Effector memory CD4-positive, alpha-beta T cell (primary cell): ENCODE measurements at places on chromosomes 7 and 10.

DNA sequence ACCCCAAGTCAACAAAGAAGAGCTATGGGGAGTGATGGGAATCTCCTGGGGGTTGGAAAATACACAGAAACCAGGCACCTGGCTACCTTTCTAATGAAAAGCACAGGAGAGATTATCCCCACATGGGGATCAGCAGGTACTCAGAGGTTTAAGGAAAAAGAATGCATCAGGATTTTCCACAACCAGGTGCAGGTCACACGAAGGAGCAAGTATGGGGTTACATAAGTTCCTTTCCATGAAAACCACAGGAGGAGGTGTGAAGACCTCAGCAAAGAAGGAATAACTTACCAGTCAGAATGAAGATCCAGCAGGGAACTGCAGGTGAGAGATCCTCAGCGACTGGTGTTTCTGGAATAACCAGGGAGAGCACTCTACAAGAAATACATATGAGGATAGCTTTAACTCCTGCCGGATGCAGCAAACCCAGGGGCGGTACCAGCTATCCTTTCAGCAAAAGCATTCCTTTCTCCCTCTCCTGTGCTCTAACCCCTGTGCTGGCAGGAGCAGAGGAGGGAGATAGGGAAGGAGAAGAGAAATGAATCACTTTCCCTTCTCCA, 116.7 kb upstream of the TMEM106B start:
- no peaks in the 10 kb centered on the region for H3K4me1 ChIP-seq
- no peaks in the 10 kb centered on the region for H3K36me3 ChIP-seq
- H3K27ac ChIP-seq = no peak overlapping the region
- DNase-seq = no peak
- no peaks in the 10 kb centered on the region for H3K27me3 ChIP-seq
- H3K4me3 ChIP-seq = no peak overlapping the region

- H3K27me3 ChIP-seq = peaks cover 23% of the 10 kb centered on the region
- peak within 1 kb of the TSS; percentile 50 for H3K4me3 ChIP-seq
- H3K4me1 ChIP-seq = peaks cover 7% of the 10 kb centered on the region
- H3K36me3 ChIP-seq = no peaks in the 10 kb centered on the region
Observed at GRCh38 chr7:116499168-116500077, at the start of gene CAV2. TSS of gene CAV2 (plus strand) at chr7:116499738. CDS start at chr7:116499782, 44 bp downstream.

DNA sequence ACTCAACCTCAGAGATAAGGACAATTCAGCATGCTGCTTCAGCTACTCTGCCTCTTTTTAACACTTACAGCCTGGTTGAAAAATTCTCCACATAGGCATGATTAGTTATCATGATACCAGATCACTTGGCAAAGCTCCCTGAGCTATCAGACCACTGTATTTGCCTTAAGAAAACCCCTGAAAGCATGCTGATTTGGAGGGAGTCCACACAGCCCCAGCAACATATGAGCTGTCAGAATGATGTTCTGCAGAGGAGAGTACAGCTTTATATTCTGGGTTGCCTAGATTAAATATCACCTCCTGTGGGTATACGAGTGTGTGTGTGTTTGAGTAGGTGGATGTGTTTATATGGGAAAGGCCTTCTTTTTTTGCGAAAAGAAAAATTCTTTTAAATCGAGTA, 170.2 kb upstream of the CHRM2 start:
- H3K36me3 ChIP-seq = no peaks in the 10 kb centered on the region
- no peak overlapping the region for H3K4me3 ChIP-seq
- no peaks in the 10 kb centered on the region for H3K4me1 ChIP-seq
- no peaks in the 10 kb centered on the region for H3K27me3 ChIP-seq

GRCh38 chr10:111956841-111957240, 226.7 kb downstream of the GPAM start:
- DNase-seq = no peak
- no peaks in the 10 kb centered on the region for H3K4me1 ChIP-seq
- no peak overlapping the region for H3K27ac ChIP-seq
- H3K27me3 ChIP-seq = no peaks in the 10 kb centered on the region
- no peaks in the 10 kb centered on the region for H3K36me3 ChIP-seq

DNA sequence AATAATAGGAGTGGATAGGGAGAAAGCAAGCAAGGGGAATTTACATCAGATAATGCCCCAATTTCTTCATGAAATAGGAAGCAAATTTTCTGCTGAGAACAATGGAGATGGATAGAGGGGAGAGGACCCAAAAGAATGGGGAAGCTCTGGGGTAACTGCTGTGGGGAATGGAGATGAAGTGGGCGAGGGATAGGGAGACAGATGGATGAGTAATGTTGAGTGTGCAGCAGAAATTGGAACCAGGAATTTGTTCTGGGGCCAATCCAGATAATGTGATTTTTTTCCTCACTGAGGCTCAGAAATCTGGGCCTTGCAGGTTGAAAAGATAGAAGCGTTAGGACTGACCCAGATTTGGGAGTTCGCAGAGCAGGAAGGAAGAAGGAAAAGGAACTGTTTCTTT, 24.5 kb upstream of the MRC1 start:
- H3K4me3 ChIP-seq = no peak overlapping the region
- no peaks in the 10 kb centered on the region for H3K36me3 ChIP-seq
- no peak for DNase-seq

GRCh38 chr7:2321020-2321419, 6.8 kb upstream of the SNX8 start:
- no peak overlapping the region for H3K4me3 ChIP-seq
- H3K36me3 ChIP-seq = no peaks in the 10 kb centered on the region
- no peaks in the 10 kb centered on the region for H3K27me3 ChIP-seq
- no peaks in the 10 kb centered on the region for H3K4me1 ChIP-seq

- H3K4me3 ChIP-seq = no peak overlapping the region
- H3K4me1 ChIP-seq = no peaks in the 10 kb centered on the region
- no peak for DNase-seq
- H3K36me3 ChIP-seq = no peaks in the 10 kb centered on the region
- H3K27ac ChIP-seq = no peak overlapping the region
- H3K27me3 ChIP-seq = no peaks in the 10 kb centered on the region
Observed at GRCh38 chr10:59993931-59994330, 87.6 kb upstream of the CCDC6 start.

DNA sequence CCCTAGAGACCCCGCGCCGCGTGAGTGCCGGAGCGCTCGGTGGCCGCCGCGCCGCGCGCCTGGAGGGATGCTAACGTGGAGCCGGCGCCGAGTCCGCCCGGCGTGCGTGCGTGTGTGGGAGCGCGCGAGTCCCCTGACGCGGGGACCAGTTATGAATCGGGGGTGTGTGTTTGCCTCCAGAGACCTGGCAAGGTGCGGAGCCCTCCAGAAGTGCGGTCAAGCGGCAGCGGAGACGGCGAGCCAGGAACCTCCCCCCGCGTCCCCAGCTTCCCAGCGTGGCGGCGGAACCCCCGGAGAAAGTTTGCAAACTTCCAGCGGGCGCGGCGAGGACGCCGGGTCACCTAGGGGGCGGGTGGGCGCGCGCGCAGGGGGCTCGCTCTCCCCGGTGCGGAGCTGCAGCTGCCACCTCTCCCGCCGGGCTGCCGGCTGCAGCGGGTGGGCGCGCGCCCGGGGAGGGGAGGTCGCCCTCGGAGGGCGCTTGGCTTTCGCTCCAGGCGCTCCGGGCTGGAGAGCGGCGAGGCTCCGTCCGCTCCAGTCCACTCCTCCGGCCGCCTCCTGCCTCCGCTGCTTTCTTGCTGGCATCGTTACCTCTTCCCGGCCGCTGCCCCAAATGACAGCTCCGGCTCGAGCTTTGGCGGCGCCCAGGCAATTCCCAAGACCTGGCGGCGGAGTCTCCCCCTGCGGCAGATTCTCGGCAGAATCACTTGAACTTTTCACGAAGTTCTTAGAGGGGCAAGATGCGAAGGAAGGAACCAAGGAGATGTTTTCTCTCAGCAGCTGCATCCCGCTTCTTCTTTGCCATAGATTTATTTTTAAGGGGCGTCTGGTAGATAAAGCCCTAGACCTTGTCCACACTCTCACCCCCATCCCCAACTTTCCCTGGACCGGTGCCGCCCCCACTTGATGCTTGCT, 2.3 kb upstream of the CREB5 start:
- H3K4me3 ChIP-seq = peak overlapping the region; percentile 38
- H3K27ac ChIP-seq = no peak overlapping the region
- no peaks in the 10 kb centered on the region for H3K4me1 ChIP-seq
- DNase-seq = no peak
- H3K27me3 ChIP-seq = peaks cover 6% of the 10 kb centered on the region
- H3K36me3 ChIP-seq = no peaks in the 10 kb centered on the region

GRCh38 chr7:75981453-75982305, 12.7 kb downstream of the TMEM120A start:
- H3K27ac ChIP-seq = no peak overlapping the region
- peaks cover 64% of the 10 kb centered on the region for H3K36me3 ChIP-seq
- no peaks in the 10 kb centered on the region for H3K27me3 ChIP-seq
- no peaks in the 10 kb centered on the region for H3K4me1 ChIP-seq

GRCh38 chr10:66927251-66927935, 1.6 kb downstream of the LRRTM3 start:
- no peak for DNase-seq
- H3K27ac ChIP-seq = no peak overlapping the region
- H3K4me3 ChIP-seq = no peak overlapping the region
- H3K36me3 ChIP-seq = no peaks in the 10 kb centered on the region
- H3K4me1 ChIP-seq = no peaks in the 10 kb centered on the region

DNA sequence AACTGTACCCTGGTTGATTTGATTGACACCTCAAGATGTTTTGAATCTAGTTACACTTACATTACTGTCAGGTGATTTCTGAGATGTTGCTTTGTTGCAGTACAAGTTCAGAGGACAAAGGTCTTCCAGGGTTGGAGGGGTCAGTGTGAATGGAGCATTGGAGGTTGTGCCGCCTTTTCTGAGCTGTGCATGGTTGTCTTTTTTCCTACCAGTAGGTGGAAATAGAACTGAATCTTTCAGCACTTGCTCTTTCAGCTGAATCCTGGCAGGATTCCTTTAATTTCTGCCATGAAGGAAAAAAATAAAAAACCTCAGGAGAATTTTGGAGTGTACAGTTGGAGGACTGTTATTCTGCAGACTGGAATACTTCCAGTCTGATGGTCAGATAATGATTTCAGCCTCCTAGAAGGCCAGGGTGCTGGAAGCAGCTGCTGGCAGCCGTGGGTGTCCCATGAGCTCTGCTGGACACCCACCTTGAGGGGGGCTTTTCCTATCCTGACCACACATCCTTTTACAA, 82.7 kb downstream of the PLCE1 start:
- H3K27ac ChIP-seq = no peak overlapping the region
- no peaks in the 10 kb centered on the region for H3K4me1 ChIP-seq
- H3K27me3 ChIP-seq = no peaks in the 10 kb centered on the region
- H3K4me3 ChIP-seq = no peak overlapping the region

DNA sequence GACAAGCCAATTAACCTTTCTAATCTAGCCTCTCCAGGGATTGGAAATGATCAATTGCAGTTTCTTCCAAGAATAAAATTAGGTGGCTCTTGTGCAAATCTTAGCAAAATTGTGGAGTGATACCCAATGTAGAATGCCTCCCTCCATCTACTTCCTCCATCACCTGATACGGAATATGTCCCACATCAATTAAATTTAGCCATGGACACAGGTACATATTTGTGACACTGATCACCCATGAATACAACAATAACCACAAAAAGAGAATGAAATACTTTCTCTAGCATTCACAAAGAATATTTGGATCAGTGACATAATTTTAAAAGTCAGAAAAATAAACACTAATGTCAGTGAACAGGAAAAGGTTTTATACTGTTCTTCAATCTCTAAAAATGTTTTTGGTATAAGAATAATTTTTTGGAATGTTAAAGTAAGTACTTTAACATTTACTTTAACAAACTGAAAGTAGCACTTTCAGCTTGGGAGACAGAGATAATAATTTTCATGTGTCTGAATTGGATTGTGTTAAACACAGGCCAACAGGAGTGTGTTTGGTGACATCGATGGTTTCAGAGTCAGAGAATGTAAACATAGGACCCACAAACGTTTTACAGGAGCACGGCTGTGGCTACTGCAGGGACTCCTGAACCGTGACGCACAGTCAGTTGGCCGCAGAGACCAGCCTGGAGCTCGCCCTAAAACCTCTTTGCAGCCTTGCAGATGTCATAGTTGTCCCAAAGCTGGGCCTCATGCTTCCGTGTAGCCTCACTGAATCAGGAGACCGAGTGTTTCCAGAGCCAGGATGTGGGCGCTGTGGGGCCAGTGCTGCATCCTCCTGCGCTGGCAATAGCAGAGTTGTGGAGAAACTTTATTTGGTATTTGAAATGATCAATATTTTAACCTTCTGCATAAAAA, 7.2 kb downstream of the RBM20 start:
- H3K4me1 ChIP-seq = no peaks in the 10 kb centered on the region
- no peak overlapping the region for H3K27ac ChIP-seq
- H3K27me3 ChIP-seq = peaks cover 7% of the 10 kb centered on the region
- no peak overlapping the region for H3K4me3 ChIP-seq
- H3K36me3 ChIP-seq = no peaks in the 10 kb centered on the region

DNA sequence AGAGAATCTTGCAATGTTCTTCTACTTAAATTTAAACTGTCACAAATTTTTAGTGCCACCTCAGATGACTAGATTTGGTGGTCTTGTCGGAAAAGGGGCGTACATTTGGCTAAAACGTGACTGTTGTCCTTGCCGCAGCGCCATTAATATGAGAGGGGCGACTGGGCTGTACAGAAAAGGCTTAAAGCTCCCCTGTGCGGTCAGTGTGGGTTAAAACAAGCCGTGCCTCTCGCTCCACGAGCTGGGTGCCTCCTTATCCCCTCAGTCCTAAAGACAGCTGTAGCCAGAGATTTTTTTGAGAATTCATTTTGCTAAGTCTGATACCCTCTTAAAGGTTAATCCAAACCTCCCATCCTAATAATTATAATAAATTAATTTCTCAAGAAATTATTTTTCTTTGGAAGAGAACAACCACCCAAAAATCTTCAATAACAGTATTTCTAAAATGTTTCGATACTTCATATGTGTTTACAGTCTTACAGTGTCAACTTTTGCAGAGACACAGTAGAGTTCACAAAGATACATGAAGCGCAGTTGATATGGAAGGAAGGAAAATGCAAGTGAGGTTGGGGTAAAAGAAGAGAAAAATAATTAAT, 68.6 kb downstream of the C7orf25 start:
- H3K4me1 ChIP-seq = no peaks in the 10 kb centered on the region
- H3K4me3 ChIP-seq = no peak overlapping the region
- H3K27ac ChIP-seq = no peak overlapping the region

GRCh38 chr7:44276571-44277221, 48.7 kb downstream of the CAMK2B start:
- DNase-seq = no peak
- no peaks in the 10 kb centered on the region for H3K27me3 ChIP-seq
- no peaks in the 10 kb centered on the region for H3K36me3 ChIP-seq
- H3K4me1 ChIP-seq = no peaks in the 10 kb centered on the region
- H3K27ac ChIP-seq = no peak overlapping the region
- H3K4me3 ChIP-seq = no peak overlapping the region

- H3K4me1 ChIP-seq = no peaks in the 10 kb centered on the region
- DNase-seq = no peak
- H3K27ac ChIP-seq = no peak overlapping the region
- no peak overlapping the region for H3K4me3 ChIP-seq
- no peaks in the 10 kb centered on the region for H3K27me3 ChIP-seq
- no peaks in the 10 kb centered on the region for H3K36me3 ChIP-seq
Observed at GRCh38 chr7:78716876-78717275, 736.6 kb downstream of the MAGI2 start.

DNA sequence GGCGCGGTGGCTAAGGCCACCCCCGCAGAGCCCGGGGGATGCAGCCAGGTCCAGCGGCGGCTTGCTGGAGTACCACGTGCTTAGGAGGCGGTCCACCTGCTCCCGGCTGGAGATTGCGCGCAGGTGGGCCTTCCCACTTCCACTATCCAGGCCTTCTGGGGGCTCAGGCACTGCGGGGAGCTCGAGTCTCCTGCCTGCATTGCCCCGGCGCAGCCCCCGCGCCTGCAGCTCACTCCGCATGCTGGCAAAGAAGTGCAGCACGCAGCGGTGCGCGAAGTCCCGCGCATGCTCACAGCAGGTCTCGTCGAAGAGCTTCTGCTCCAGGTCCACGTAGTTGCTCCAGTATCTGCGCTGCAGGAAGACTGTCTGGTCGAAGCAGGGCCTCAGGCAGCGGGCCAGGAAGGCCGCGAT, 5.8 kb downstream of the CALHM3 start:
- H3K27me3 ChIP-seq = no peaks in the 10 kb centered on the region
- H3K4me3 ChIP-seq = no peak overlapping the region
- H3K36me3 ChIP-seq = no peaks in the 10 kb centered on the region
- no peak overlapping the region for H3K27ac ChIP-seq
- DNase-seq = no peak
- H3K4me1 ChIP-seq = peaks cover 27% of the 10 kb centered on the region
